Activated CD8-positive, alpha-beta memory T cell treated with anti-CD3 and anti-CD28 coated beads, Interleukin-2, amount 10 ng/mL, durations not matched to agents 7 days and 5 days (primary cell): ENCODE measurements at places on chromosomes 3 and 15. TPM values are rescaled to one million over a fixed set of nuclear protein-coding genes. Genes with fewer than 3 reads are reported as not detected.

The GADL1 gene
- total RNA-seq = not detected

The ZNF660 gene
- total RNA-seq = 0.18 TPM

DNA sequence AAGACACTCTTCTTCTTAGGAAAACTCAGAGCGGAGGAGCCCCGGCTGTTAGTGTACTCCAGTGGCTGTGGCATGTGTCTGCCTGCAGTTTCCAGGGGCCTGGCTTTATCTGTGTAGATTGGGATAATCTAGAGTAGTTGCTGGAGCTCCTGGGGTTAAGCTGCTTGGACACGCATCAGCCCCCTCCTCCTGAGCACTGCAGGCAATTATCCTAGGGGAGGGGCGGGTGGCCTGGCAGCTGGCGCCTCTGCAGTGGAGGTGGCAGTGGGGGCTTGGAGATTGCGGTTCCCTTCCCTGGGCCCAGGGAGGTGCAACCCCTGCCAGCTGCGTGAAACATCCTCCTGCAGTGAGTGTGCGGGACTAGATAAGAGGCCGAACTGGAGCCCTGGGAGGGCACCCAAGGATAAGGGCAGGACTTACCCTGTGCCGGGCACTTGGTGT is 68.2 kb downstream of the EFCAB12 start:
- H3K27me3 ChIP-seq = no peaks in the 10 kb centered on the region
- no peak for DNase-seq

- no peak overlapping the region for H3K4me3 ChIP-seq
- no peak overlapping the region for H3K27ac ChIP-seq
- H3K4me1 ChIP-seq = peaks cover 5% of the 10 kb centered on the region
- H3K36me3 ChIP-seq = no peaks in the 10 kb centered on the region
- H3K27me3 ChIP-seq = peaks cover 14% of the 10 kb centered on the region
Observed at GRCh38 chr3:48320996-48321395, 12.5 kb downstream of the SPINK8 start.

DNA sequence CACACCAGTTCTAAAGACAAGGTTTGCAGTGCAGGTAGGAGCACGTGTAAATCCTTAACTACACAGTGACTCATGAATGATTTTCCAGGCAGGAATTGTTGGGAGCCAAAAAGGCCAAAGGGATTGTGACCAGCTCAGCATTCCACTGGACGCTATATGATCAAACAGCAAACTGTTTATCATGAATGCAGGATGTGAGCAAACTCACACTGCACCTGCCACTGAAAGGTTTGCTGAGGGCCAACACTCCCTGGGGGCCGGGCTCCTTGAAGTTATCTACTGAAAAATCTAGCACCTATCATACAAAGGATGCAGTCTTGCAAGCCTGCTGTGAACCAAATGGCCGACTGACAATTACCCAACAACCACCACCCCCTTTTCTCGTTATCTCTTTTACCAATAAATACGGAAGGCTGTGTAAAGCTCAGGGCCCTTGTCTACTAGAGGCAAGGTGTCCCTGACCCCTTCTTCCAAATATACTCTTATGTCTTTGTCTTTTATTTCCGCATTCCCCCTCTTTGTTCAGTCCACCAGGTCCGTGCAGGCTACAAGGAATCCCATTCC is 11.5 kb upstream of the DNASE1L3 start:
- peaks cover 6% of the 10 kb centered on the region for H3K27me3 ChIP-seq
- H3K4me3 ChIP-seq = no peak overlapping the region
- DNase-seq = no peak
- no peak overlapping the region for H3K27ac ChIP-seq

GRCh38 chr15:68538311-68538710 is 40.5 kb upstream of the CORO2B start:
- no peak for DNase-seq
- no peak overlapping the region for H3K27ac ChIP-seq
- no peaks in the 10 kb centered on the region for H3K36me3 ChIP-seq
- no peak overlapping the region for H3K4me3 ChIP-seq
